ENCODE measurements at places on chromosomes 12 and 14.

DNA sequence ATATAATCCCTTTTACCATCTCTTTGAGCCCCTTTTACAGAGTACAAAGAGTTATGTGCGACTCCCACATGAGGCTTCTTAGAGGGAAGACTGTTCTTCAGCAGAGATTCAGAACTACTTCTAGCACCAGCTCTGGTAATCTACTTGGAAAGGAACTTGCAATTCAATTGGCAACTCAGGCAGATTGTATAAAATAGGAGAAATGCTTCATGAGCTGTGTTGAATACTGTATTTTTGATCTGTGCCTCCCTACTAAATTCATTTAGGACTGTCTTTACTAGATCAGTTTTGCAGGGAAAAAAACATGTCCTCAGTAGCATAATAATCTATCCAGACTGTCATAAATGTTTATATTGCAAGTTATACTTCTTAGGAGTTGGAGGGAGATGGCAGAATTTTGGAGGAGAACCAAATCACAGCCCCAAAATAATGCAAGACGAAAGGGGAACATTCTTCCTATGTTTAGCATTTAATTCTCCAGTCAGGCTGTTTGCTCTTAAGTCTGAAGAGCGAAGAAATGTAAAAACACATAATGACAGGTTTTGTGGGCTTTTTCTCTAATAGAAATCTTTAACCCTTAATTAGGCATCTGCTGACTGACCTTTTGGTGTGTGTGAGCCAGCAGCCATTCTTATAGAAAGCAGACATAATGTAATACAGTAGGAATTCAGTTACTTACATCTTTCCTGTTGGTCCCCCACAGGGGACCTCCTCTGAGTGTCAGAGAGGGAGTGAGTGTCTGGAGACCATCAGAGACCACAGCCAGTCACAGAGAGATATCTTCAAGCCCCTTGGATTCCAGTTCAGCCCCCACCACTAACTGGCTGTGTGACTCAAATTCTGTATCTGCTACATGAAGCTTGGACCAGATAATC lies 3.9 kb downstream of the ANO4 start:
- DNase-seq: no peak

DNA sequence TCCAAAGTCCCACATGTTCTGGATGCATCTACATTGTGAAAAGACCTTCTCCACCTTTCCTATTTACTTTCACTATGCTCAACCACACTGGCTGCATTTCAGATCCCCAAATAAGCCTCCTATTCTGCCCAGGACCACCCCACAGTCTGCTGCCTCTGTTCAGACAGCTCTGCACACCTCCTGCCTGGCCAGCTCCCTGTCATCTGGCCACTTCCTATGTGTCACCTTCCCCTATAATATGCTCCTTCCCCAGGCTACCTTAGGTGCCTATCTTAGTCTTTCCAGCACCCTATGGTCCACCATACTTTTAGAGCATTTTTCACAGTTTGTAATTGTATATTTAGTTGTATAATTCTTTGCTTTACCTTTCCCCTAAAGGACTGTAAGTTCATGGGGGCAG lies 50.5 kb downstream of the IFNG start:
- DNase-seq: no peak

- DNase-seq: no peak
Measured at GRCh38 chr12:59122784-59123183, 202.5 kb upstream of the LRIG3 start.

DNA sequence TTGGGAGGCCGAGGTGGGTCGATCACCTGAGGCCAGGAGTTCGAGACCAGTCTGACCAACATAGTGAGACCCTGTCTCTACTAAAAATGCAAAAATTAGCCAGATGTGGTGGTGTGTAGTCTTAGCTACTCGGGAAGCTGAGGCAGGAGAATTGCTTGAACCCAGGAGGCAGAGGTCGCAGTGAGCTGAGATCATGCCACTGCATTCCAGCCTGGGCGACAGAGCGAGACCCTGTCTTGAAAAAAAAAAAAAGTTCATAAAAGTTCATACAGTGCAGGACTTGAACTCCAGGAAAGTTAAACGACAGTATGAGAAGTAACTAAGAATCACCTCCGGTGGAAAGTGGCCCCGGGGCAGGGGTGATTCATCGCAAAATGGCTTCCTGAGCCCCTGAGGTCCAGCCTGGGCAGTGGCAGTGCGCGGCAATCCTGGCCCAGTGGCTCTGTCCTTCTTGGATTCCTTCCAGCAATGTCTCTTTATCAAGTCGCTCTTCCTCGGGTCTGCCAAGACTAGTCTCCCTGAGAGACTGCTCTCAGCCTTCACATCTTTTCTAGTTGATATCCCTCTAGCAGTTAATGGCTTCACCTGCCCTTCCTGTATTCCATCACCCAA lies 16.7 kb upstream of the MAP1LC3B2 start:
- DNase-seq: no peak

- no peak for DNase-seq
Measured at GRCh38 chr12:4039931-4040330, 166.7 kb upstream of the PARP11 start.

GRCh38 chr12:6358881-6359280 lies 16.5 kb downstream of the SCNN1A start:
- no peak for DNase-seq

DNA sequence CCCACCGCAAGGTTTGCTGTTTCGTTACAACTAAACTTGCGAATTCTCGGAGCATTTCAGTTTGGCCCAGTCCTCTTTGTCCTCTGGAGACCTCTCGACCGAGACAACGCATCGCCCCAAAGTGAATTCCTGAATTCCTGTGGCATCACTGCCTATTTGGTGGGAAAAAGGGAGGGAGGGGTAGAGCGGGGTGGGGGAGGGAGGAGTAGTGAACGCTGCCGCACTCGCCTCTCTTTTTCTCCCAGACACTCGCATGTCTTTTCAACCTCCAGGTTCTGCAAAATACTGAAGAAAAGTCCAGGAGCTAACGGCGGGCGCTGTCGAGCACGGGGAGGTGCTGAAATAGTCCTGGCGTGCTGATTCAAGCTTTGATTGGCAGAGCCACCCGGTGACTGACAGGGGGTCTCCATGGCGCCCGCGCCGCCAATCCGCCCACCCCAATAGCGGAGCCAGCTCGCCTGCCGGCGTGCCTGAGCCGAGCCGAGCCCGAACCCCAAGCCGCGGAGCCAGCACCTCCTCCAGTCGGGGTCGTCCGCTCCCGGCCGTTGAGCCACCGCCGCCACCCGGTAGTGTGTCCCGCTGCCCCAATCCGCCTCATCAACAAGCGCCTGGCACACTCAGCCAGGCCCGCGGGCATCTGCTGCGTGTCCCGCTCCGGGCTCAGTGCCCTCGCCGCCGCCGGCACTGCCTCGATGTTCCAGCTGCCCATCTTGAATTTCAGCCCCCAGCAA lies at the start of gene SIX6:
TSS of gene SIX6 (plus strand) at position 440 of the 731 bp plus-strand sequence. CDS start at position 693, 253 bp downstream.
- no peak for DNase-seq

DNA sequence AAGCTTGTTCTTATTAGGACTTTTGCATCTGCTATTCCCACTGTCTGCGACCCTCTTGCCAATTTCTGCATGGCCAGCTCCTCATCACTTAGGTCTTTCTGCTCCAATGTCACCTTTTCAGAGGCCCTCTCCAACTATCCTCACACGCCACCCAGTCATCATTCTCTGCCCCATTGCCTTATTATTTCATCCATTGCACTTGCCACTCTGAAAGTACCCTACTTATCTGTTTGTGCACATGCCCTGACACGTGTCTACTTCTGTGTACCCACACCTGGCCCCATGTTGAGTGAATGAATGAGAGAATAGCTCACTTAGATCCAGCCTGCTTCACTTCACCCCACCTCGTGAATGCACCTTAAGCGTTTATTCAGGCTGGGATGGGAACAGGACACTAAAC lies 218.7 kb upstream of the TBX3 start:
- DNase-seq: no peak

DNA sequence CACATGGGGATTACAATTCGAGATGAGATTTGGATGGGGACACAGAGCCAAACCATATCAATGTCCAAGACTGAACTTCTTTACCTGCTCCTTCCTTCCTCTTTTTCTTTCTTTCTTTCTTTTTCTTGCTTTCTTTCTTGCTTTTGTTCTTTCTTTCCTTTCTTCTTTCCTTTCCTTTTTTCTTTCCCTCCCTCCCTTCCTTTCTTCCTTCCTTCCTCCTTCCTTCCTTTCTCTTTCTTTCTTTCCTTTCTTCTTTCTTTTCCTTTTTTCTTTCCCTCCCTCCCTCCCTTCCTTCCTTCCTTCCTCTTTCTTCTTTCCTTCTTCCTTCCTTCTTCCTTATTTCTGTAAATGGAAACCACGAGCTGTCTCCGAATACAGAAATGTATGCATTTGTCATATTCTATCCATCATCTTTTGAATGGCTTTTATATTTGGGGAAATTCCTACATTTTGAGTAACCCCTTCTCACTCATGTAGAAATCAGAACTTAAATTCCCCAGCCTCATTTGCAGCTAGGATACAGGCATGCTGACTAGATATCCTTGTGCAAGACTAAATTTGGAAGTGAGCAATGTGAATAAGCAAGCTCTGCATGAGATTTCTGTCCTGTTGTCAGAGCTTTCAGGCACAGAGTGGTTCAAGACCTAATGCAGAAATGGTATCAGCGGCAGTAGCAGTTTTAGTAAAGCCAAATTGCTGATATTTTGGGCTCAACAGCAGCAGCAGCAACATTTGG lies 11.5 kb downstream of the GPR33 start:
- DNase-seq: no peak

DNA sequence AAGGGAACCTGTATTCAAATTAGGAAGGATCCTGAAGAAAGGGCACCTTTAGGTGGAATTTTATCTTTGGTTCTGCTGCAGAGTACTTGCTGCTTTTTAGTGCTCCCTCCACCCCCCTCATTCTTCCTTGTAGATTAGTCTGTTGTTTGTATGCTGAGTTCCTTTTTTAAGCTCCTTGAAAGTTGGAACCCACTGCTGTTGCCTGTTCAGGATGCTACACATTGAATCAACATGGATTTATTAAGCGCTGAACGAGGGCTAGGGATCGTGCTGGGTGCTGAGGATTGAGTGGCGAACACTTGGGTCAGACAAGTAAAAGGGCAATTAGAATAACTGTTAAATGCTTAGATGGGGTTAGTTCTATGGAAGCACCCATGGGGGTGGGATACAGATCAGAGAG lies 884 bp upstream of the AMN1 start:
- no peak for DNase-seq

DNA sequence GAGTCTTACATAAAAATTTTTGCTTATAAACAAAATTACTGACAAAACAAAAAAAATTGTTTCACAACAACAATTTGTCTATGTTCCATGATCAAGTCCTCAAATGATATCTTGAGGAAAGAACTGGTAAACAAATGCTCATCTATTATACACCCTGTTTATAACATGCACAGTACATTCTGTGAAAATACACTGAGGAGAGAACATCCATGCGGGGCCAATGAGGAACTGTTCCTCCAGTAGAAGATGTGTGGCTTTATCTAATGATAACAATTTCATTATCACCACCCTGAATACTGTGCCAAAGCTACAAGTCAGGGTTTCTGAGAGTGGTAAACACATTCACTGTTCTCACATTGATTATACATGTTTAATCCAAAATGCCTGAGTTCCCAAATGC lies 10.8 kb downstream of the MLH3 start:
- DNase-seq: no peak

DNA sequence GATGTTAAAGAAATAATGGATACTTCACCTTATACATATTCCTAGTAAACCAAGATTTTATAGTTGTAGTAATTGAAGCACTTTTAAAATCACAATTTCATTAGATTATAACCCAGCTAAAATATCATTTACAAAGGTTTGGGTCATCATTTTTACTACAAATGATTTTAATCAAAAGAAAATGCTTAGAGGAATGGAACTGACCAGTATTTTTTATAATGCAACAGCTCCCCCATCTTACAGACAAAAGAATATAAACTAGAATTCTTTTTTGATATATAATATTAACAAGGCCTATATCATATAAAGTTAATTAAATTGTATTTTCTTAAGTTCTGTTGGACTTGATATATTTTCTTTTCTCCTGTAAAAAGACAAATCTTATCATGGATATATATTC lies 20.4 kb upstream of the LRFN5 start:
- DNase-seq: no peak
